Stimulated activated CD8-positive, alpha-beta memory T cell treated with anti-CD3 and anti-CD28 coated beads, Interleukin-4, amount 100 ng/mL, for 1 hour (primary cell): ENCODE measurements at places on chromosomes 2 and 18.

- no peak for DNase-seq
These were observed 25.2 kb downstream of the TRABD2A start for GRCh38 chr2:84855731-84856130.

DNA sequence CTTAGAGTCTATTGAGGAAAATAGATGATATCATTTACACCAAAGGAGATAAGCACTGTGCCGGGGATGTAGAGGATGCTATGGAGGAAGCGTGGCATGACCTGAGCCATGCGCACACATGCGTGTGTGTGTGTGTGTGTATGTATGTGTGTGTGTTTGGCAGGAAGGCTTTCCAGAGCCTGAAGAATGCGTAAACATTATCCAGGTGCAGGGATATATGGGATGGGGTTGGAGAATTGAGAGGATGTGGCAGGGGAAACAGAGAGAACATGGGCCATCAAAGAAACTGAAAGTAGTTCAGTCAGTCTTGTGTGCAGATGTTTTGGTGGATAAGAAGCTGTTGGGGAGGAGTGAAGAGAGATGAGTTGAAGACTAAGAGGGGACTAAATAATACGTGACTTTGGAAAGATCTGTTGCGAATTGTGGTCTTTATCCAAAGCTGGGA lies 9.3 kb upstream of the STAT1 start:
- no peak for DNase-seq

GRCh38 chr2:99593692-99594427 lies 104.0 kb upstream of the REV1 start:
- DNase-seq: no peak

GRCh38 chr2:240711296-240711695 lies 19.6 kb downstream of the AQP12A start:
- DNase-seq: no peak

- no peak for DNase-seq
These were observed 119.2 kb downstream of the ETAA1 start for GRCh38 chr2:67516362-67516761.

- no peak for DNase-seq
These were observed 67.2 kb upstream of the ACYP2 start for GRCh38 chr2:54048117-54048785.

- DNase-seq: no peak
These were observed 489.8 kb downstream of the RNF144A start for GRCh38 chr2:7407001-7407400.

- no peak for DNase-seq
These were observed 607 bp downstream of the LAMA3 start for GRCh38 chr18:23689616-23690504.

GRCh38 chr2:112593736-112594135 lies 9.3 kb downstream of the CHCHD5 start:
- no peak for DNase-seq

- DNase-seq: no peak
These were observed 23.8 kb upstream of the SLC20A1 start for GRCh38 chr2:112621790-112622527.

DNA sequence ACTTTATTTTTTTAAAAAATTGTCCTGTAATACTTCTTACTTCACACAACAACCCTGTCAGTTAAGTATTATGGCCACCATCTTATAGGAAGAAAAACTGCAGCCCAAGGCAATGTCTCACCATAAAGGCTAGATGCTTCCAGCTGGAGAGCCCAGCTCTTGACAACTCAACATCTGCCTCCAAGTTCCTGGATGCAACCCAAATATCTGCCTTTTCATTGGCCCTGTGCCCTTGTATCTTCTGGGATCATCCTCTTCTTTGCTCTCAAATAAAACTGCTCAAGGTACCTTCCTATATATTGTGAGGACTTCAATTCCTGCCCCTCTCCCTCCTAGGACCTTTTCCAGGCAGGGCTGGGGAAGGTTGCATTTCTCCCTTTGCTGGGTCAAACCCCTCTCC lies 69.5 kb downstream of the BIN1 start:
- no peak for DNase-seq

- no peak for DNase-seq
These were observed at the start of gene OTOF for GRCh38 chr2:26477911-26478253. OTOF (minus strand) TSS chr2:26478124.

- DNase-seq: no peak
These were observed 533 bp downstream of the CXCR4 start for GRCh38 chr2:136117391-136117841.

DNA sequence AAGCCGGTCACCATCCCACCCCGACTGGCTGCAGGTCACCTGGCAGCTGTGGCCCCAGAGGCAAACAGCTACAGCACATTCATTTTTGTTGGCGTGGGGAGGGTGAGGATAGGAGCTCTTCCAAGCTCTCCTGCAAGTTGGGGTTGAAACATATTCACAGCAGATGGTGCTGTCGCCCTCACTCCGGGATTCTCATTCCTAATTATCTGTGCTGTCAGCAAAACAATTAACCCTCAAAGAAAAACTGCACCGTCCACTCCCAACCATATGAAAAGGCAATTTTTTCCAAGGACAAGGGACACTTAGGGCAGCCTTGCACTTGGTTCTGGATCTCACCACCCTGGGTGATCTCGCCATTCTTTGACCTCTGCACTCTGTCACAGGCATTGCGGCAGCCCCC lies 68.6 kb downstream of the ZBTB7C start:
- no peak for DNase-seq

DNA sequence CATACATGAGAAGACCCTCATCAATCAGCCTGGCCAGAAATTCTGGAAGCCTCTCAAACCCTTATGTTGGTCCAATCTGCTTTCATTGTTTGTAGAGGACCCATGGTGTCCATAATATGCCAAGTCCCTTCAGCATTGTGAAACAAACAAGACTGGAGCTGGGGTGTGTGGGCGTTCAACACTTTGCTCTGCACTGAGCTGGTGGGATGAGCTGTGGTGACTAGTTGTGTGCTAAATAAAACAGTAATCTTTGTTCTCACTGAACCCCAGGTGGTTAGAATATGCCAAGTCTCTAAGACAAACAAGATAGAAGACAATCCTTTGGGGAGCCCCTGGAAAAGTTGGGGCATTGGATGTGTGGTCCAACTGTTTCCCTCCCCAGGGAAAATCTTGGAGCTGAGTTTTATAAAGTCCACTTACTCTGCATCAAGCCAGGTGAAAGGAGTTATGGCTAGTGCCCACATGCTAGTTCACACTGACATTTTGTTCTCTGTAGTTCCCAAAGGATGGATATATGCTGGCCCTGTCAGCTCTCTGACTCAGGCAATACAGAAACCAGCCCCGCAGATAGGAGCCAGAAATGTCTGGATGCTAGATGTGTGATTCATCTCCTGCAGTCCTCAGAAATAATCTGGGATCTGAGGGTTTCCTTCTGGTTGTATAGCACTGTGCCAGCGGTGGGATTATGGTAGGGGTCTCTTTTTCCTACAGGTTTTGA lies 260.2 kb downstream of the TMX3 start:
- DNase-seq: no peak

DNA sequence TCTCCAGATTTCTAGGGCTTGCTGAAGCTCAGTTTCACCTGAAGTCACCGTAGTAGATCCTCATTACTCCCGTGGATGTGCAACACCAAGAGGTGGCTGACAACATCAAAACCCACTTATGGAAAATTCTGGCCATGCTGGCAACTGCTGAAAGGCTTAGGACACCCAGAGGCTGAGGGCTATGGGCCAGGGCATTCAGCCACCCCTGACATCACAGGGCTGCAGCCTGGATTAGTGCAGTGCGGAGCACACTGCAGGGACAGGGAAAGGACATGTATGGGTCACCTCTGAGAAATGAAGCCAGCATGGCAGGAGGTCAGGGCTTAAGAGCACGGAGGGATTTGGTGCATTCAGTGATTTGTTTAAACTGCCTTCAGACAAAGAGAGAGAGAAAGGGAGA lies 300.6 kb downstream of the TDRD15 start:
- DNase-seq: no peak

- no peak for DNase-seq
These were observed 61.6 kb downstream of the LPIN1 start for GRCh38 chr2:11808016-11808400.

DNA sequence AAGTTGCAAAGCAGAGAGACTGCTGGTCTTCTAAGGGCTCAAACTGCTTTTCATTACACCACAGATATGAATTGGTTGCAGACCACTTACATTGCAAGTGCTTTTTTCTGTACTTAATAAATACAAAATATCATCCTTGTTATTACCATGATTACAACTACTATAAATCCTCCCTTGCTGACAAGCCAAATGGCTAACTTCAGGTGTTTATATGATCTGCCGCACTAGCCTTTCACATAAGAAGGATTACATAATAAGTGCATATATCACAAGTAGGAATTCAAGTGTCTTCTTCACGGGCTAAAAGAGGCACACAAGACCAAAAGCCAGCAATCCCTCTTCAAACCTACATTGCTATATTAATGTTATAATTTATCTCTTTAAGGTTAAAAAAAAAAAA lies 373.0 kb downstream of the ZEB2 start:
- no peak for DNase-seq

GRCh38 chr2:230225486-230225885 lies at the start of gene SP140:
SP140 (plus strand) TSS chr2:230225736; CDS start chr2:230225845, 109 bp downstream.
- DNase-seq: peak; percentile 49

- no peak for DNase-seq
These were observed 56.2 kb upstream of the SLC16A14 start for GRCh38 chr2:230124757-230125431.

DNA sequence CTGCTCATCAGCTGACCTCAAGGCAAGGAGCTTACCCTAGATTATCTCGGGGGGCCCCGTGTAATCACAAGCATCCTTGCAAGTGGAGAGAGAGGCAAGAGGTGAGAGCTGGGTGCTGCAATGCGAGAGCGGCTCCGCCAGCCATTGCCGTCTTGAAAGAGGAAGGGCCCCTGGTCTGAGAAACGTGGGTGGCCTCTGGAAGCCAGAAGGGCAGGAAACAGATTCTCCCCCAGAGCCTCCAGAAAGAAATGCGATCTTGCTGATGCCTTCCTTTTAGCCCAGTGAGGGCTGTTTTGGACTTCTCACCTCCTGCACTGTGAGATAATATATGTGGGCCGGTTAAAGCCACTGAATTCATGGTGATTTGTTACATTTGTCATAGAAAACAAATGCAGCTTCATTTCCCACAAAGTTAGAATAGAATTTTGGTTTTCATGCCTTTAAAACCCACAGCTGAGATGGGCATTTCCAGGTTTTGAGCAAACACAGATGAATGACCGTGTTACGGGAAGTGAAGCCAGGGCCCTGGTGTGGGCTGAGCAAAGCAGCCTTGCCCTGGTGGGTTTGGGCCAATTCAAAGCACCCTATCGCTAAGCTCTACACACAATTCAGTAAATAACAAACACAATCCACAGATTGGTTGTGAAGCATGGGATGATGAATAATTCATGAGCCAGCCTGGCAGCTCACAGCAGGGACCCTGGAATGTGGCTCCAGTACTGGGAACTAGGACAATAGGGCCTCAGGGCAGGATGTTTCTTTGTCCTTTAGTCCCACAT lies 319.9 kb upstream of the HS6ST1 start:
- no peak for DNase-seq

- no peak for DNase-seq
These were observed 28.0 kb downstream of the INO80C start for GRCh38 chr18:35469725-35470124.

- DNase-seq: no peak
These were observed 6.6 kb downstream of the HADHA start for GRCh38 chr2:26237868-26238267.

DNA sequence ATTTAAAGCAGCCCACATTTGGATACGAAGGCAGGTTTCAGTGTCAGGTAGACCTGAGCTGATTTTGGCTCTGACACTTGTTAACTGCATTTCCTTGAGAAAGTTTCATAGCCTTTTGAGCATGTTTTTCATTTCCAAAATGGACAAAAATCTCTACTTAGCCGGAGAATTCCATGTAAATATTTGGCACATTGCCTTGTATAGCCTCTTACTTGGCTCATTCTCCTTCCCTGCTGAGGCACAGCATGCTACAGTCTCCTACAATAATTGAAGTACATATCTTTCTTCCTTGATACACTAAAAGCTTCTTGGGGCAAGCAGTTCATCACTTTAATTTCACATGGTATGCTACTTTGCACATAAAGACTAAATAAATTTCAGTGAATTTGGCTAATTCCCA lies 772.2 kb upstream of the CHAC2 start:
- no peak for DNase-seq

- no peak for DNase-seq
These were observed 133.4 kb upstream of the GPC1 start for GRCh38 chr2:240302041-240302440.

DNA sequence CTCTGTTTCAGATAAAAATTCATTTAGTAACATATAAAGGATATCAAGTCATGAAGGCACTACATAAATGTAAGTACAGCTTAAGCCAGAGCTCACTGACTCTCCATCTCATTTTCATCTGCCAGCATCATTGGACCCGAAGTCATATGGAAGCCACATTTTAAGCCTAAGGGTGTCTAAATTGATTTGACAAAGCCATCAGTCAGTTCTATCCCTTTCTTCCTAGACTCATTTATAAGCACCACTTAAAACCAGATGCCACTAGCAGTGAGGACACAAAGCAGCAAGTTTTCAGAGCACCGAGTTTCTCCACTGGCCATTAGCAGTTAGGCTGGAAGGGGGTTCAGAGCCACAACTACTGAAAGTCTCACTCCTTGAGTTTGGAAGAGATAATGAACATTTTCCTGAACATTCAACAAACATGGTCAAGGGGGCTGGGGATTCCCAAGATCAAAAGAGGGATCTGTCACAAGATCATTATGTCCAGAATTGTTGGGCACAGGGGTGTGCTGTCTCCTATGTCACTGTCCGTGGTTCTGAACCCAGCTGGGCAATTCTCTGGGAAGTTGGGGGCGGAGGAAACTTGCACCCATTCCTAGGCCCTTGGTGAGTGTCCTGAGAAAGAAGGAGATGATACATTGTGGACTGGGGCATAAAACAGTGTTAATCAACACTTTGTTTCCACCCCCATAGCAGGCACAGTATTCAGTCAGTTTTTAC lies 158.5 kb upstream of the LMAN1 start:
- no peak for DNase-seq

DNA sequence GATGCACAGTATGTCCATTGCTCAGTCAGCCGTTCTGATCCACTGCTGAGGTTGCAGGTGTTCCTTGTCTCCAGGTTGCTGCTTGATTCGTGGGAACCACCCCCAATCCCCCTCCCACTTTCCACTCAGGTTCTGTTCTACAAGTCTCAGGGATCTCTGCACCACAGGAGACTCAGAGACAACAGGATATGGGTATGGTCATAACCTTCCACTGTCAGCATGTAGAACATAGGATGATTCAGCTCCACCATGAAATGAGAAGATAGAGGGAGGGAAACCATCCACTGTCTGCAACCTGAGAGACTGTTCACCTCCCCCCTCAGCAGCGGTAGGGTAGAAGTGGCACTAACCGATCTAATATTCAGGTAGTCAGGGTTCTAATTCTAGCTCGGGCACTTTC lies 19.0 kb upstream of the KLF7 start:
- no peak for DNase-seq

DNA sequence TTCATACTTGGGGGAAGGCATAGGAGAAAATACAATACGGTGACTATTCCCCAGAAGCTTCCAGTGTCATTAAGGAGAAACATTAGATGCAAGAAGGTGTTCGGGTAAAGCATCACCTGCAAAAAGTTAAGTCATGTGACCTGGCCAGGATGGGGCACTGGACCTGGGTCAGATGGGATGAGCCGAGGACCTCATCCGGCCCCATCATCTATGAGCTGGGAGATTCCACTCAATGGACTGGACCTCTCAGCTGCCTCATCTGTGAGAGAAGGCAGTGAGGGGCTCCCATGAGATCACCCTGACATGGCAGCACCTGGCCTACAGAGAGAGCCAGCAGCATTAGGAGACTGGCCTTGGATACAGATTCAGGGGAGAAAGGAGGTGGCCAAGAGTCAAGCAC lies 111.4 kb upstream of the TEX51 start:
- no peak for DNase-seq
